Prostate gland (tissue), 2 donors: ENCODE measurements at places on chromosomes 2 and 18. TPM values are rescaled to one million over a fixed set of nuclear protein-coding genes. Genes with fewer than 3 reads are reported as not detected.

- DNase-seq, result no peak
- no peaks in the 10 kb centered on the region for H3K36me3 ChIP-seq
- no peak overlapping the region for H3K27ac ChIP-seq
These were observed 15.4 kb downstream of the NAB1 start for GRCh38 chr2:190664240-190664639.

FAM110C gene
- total RNA-seq, result 17.7 TPM

DNA sequence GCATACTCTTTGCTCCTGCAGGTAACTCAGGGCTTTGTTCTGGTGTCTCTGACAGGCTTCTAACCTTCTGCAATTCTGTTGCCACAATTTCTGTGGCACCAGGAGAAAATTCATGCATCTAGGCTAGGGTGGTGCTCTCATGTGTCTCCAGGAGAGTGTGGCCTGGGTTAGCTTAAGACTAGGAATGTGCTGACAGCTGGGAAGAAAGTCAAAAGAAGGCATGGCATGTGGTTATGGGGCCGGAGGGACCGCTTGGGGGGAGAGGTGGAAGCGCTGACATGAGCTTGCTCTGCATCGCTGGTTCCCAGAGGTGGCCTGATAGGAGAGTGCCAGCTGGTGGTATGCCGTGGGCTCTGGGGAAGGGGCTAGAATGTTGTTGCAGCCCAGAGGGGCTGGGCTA, 173.3 kb upstream of the TNP1 start:
- no peak overlapping the region for H3K27ac ChIP-seq
- no peaks in the 10 kb centered on the region for H3K36me3 ChIP-seq
- no peak overlapping the region for H3K4me3 ChIP-seq
- H3K27me3 ChIP-seq, result peaks cover 4% of the 10 kb centered on the region
- no peaks in the 10 kb centered on the region for H3K4me1 ChIP-seq

- no peaks in the 10 kb centered on the region for H3K27me3 ChIP-seq
- no peaks in the 10 kb centered on the region for H3K36me3 ChIP-seq
- H3K4me1 ChIP-seq, result peaks cover 8% of the 10 kb centered on the region
- no peak overlapping the region for H3K27ac ChIP-seq
- H3K4me3 ChIP-seq, result no peak overlapping the region
These were observed 166.1 kb downstream of the SMAD7 start for GRCh38 chr18:48784656-48785055.
